Aorta (tissue), 5 donors: ENCODE measurements at places on chromosomes 11 and 22. TPM values are rescaled to one million over a fixed set of nuclear protein-coding genes. Genes with fewer than 3 reads are reported as not detected.

DNA sequence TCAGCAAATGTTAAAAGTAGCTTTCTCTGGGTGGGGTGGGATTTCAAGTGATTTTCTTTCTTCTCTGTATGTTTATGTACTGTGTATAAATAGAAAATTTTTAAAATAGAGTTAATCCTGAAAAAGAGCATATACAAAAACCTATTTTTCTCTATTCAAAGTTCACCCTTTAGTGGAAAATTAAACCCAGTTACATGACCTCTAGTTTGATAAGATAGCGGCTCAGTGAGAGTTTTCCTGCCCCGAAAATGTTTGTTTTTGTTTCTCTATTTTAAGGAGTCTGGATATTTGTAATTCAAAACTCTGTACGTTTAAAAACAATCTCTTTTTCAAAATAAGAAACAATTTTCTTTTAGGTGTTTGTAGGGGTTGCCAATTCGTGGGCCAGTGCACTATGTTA is 42.1 kb upstream of the PITPNB start:
- no peak for DNase-seq

DNA sequence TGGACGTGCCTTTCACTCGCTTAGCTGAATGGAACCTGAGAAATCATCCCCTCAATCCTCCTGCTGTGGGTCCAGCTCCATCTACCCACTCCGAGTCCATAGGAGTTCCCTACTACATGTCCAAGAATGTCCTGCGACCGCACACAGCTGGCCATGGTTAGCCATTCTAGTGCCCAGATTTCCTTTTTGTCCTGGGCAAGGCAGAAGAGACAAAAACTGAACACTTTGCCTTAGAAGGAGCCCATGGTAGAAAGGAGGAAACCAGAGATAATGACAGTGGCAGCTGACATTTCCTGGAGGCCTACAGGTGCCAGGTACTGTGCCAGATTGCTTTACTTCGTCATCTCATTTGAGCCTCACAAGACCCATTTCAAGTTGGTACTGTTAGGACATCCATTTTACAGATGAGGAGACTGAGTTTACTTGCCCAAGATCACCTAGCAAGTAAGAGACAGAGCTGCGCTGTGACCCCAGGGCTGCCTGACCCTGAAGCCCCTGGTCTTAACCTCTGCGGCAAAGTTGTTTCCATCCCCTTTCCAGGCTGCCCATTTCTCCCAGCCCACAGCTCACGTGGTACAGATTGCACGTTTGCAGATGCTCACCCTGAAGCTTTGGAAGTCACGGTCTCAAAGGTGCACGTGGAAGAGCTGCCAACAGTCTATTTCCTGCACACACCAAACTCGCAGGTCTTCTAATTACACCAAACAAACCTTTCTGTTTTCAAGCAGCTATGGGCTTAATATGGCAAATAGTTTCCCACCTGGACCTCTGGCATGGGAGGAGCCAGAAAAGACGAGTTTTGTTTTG is 112.7 kb downstream of the ZBTB16 start:
- DNase-seq, result no peak

- DNase-seq, result no peak
Observed at GRCh38 chr11:103735497-103736032, 300.9 kb upstream of the DDI1 start.

GRCh38 chr22:17266251-17266971 is 47.2 kb upstream of the ADA2 start:
- peak; percentile 52 for DNase-seq

GRCh38 chr11:45216901-45217300 is 69.2 kb downstream of the SYT13 start:
- DNase-seq, result no peak

GRCh38 chr11:61021661-61022212 is 50.3 kb downstream of the CD6 start:
- no peak for DNase-seq

Gene SYT13
- total RNA-seq, result not detected

Gene NPAS4
- 7.0 TPM for total RNA-seq

Gene MUC6
- total RNA-seq, result not detected

Gene FAM181B
- total RNA-seq, result 1.9 TPM

Gene ART1
- not detected for total RNA-seq

Gene HIKESHI
- 29.4 TPM for total RNA-seq

Gene SLC22A6
- total RNA-seq, result not detected
